SJCRH30 (cell line): ENCODE measurements at places on chromosomes 2 and 18.

DNA sequence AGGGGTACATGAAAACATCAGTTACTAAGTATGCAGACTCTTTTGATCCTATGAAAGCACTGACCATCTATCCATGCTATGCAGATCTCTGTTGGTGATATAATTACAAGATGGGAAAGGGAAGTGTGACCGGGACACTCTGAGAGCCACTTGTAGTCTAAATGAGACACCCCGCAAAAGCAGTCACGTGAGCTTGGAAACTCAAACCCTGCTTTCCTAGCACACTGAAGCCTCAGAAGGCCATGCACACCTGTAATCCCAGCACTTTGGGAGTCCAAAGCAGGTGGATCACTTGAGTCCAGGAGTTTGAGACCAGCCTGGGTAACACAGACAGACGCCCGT is 137.5 kb downstream of the INO80D start:
- H3K27me3 ChIP-seq: no peaks in the 10 kb centered on the region
- peaks cover 33% of the 10 kb centered on the region for H3K4me1 ChIP-seq
- H3K27ac ChIP-seq: no peak overlapping the region
- no peaks in the 10 kb centered on the region for H3K36me3 ChIP-seq
- DNase-seq: no peak

DNA sequence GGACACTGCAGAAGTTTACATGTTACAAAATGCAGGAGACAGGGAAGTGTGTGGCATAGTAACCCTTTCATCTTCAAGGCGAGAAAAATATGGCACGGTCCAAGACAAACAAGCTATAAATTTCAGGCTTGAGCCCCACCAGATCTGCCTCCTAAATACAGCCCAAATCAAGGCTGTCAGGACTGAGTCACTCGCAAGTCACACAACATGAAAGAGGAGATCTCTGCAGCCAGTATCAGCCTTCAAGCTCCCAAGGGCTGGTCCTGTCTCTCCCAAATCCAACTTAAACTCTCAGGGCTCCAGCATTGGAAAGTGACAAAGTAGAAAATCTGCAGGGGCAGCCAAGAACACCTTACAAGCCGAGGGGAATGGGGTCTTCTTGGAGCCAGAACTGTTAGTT is 106.3 kb upstream of the GATA6 start:
- H3K4me1 ChIP-seq: no peaks in the 10 kb centered on the region
- no peaks in the 10 kb centered on the region for H3K36me3 ChIP-seq
- H3K4me3 ChIP-seq: no peak overlapping the region
- H3K27ac ChIP-seq: no peak overlapping the region
- DNase-seq: no peak
- no peaks in the 10 kb centered on the region for H3K27me3 ChIP-seq

DNA sequence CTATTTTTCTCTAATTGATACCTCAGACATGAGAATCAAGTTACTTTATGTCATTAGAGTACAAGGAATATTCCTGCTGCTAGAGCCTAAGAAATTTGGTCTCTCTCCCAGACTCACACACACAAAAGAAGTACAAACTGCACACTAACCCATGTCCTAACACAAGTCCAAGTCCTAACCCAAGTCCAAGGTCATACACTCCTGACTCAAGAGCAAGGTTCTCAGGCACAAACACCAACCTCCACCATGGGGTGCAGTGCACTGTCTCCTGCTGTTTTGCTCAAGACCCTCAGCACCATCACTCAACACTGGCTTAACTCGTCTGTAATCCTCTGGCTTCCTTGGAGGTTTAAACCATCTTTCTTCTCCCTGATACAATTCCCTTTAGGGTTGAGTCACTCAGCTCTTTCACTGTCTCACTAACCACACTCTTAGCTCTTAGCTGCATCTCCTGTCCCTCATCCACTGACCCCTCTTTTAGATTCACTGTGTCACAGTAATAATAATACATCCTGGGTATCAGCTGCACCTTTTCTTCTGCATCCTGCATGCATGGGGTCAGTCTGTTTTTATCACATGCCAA is 129.8 kb downstream of the BCL2L11 start:
- no peaks in the 10 kb centered on the region for H3K27me3 ChIP-seq
- H3K4me3 ChIP-seq: no peak overlapping the region
- H3K27ac ChIP-seq: no peak overlapping the region
- DNase-seq: no peak
- H3K4me1 ChIP-seq: peaks cover 31% of the 10 kb centered on the region
- no peaks in the 10 kb centered on the region for H3K36me3 ChIP-seq

DNA sequence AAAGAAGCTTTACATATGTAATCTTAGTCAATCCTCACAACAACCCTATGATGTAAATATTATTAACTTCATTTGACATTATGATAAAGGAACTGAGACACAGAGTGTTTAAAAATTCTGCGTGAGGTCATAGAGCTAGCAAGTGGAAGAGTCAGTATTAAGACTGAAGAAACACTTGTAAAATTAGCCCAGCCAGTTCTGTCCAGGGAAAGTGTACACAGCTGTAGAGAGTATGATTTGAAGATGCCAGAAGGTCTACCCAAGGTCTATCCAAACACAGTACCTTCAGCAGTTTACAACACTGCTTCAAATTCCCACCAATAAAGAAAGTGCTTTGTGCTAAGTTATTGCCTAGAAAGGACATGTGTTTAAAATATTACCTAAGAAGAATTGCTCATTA is 51.7 kb upstream of the ITPRID2 start:
- no peaks in the 10 kb centered on the region; the same call in 1 of the 2 replicates for H3K27me3 ChIP-seq
- H3K4me3 ChIP-seq: no peak overlapping the region

GRCh38 chr2:123717636-123718334 is 307.3 kb upstream of the CNTNAP5 start:
- no peaks in the 10 kb centered on the region for H3K27me3 ChIP-seq
- no peak overlapping the region for H3K27ac ChIP-seq
- H3K4me1 ChIP-seq: no peaks in the 10 kb centered on the region
- H3K36me3 ChIP-seq: no peaks in the 10 kb centered on the region
- DNase-seq: no peak
- no peak overlapping the region for H3K4me3 ChIP-seq
